Prostate gland (tissue), 2 donors: ENCODE measurements at places on chromosomes 11 and 22. TPM values are rescaled to one million over a fixed set of nuclear protein-coding genes. Genes with fewer than 3 reads are reported as not detected.

- H3K36me3 ChIP-seq: no peaks in the 10 kb centered on the region
- H3K4me1 ChIP-seq: no peaks in the 10 kb centered on the region
- H3K4me3 ChIP-seq: no peak overlapping the region
- no peak overlapping the region for H3K27ac ChIP-seq
Measured at GRCh38 chr11:18567081-18567480, 21.5 kb downstream of the UEVLD start.

DNA sequence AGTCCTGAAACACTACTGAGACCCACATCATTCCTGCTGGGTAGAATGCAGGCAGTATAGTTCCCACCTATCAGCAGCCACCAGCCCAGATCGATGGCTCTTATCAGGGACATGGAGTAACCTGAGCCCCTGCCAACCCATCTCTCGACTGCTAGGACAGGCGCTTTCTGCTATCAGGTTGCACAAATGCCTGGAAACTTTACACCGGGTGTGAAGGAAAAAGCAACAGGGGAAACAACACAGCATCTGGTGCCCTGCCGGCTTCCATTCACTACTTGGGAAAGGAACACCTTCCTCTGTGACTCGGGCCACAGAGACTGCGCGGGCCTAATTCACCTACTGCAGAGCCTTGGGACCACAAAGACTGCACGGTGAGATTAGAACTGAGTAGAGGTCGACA, 18.5 kb downstream of the RBFOX2 start:
- no peak for DNase-seq
- H3K27me3 ChIP-seq: no peaks in the 10 kb centered on the region

The SIPA1 gene
- 38.2 TPM for total RNA-seq

- DNase-seq: no peak
- no peaks in the 10 kb centered on the region for H3K36me3 ChIP-seq
- no peaks in the 10 kb centered on the region for H3K27me3 ChIP-seq
- H3K4me1 ChIP-seq: no peaks in the 10 kb centered on the region
- H3K27ac ChIP-seq: no peak overlapping the region
Measured at GRCh38 chr11:1652442-1652770, 22.8 kb downstream of the KRTAP5-5 start.

The MS4A12 gene
- not detected for total RNA-seq

DNA sequence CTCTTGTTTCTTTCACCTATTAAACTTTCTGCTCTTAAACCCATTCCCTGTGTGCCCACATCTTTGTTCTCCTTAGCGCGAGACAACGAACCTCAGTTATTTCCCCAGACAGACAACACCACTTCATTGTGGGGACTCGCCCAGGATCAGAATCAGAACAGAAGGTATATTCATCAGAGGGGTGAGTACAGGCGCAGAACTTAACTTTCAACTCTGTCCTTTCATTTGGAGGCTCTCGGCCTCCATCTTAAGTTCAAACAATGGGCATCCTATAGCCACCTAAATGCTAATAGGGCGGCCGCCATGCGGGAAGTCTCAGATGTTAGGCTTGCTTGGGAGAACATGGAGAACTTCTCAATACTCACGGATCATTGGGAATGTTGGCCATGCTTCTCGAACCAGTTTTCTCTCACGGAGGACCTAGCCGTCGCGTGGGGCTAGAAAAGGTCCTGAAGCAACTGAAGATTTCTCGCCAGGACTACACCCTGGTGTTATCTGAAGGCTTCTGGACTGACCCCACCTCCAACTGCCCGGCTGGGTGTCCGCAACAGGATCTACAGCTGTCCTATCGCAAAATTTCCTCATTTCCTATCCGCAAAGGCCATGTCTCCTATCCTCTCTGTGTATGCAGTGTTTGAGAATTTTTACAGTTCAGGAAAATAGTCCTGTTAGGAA, 13.4 kb upstream of the HYLS1 start:
- no peaks in the 10 kb centered on the region for H3K27me3 ChIP-seq
- H3K4me3 ChIP-seq: no peak overlapping the region

The AP5B1 gene
- 15.4 TPM for total RNA-seq

GRCh38 chr22:24420072-24420976, 7.1 kb upstream of the ADORA2A start:
- H3K36me3 ChIP-seq: no peaks in the 10 kb centered on the region
- no peaks in the 10 kb centered on the region for H3K27me3 ChIP-seq
- no peak overlapping the region for H3K27ac ChIP-seq

- DNase-seq: no peak
- H3K27me3 ChIP-seq: no peaks in the 10 kb centered on the region
- H3K27ac ChIP-seq: no peak overlapping the region
- no peak overlapping the region for H3K4me3 ChIP-seq
- H3K4me1 ChIP-seq: no peaks in the 10 kb centered on the region
Measured at GRCh38 chr11:75424396-75424795, 8.6 kb downstream of the KLHL35 start.

The SCGB2A2 gene
- not detected for total RNA-seq

The VPS11 gene
- 41.1 TPM for total RNA-seq
